ENCODE measurements at places on chromosomes 16 and 17. TPM values are rescaled to one million over a fixed set of nuclear protein-coding genes. Genes with fewer than 3 reads are reported as not detected.

Gene TMEM88
- 11.3 TPM for total RNA-seq

Gene CHRNE
- 0.31 TPM for total RNA-seq

Gene RND2
- total RNA-seq, result 14.6 TPM

Gene DPEP3
- total RNA-seq, result not detected

Gene DOC2A
- total RNA-seq, result 5.0 TPM

DNA sequence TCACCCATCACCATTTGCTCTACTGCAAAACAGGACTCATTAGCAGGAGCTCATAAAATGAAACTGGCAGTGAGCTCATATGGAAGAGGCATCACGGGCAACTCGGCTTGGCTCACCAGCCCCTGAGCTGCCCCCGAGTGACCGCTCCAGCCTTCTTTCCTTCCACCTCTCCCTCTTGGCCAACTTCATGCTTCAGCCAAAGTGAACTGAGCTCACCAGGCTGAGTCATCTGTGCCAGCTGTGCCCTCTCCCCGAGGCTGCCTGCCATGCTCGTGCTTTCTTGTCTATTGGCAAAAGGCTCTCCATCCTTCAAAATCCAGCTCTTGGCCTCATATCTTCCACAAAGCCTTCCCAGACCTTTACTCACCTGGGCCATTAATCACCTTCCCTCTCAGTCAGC is 391.4 kb downstream of the WWOX start:
- no peak for DNase-seq

DNA sequence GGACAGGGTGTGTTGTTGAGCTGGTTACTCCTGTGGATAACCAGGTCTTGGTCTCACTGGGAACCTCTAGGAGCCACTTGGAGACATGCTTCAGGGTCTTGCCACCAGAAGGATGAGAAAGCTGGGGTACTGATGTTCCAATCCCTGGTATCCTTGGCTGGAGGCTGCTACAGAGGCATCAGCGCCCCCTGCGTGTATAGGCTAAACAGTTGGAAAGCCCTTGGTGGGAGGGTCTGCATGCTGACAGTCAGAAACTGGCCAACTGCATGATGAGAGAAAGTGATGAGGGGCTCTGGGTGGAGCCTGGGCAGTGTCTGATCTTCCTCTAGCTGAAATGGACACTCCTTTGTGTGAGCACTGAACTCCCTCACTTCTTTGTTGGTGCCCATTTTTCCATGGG is 536.9 kb downstream of the XYLT1 start:
- DNase-seq, result no peak

- DNase-seq, result no peak
Observed at GRCh38 chr16:30087181-30087898, 4.4 kb downstream of the TBX6 start.

- peak; percentile 16 for DNase-seq
Observed at GRCh38 chr17:75430159-75430974, 24.9 kb upstream of the GRB2 start.

GRCh38 chr17:60602385-60602742 is 2.4 kb downstream of the PPM1D start:
- no peak for DNase-seq

DNA sequence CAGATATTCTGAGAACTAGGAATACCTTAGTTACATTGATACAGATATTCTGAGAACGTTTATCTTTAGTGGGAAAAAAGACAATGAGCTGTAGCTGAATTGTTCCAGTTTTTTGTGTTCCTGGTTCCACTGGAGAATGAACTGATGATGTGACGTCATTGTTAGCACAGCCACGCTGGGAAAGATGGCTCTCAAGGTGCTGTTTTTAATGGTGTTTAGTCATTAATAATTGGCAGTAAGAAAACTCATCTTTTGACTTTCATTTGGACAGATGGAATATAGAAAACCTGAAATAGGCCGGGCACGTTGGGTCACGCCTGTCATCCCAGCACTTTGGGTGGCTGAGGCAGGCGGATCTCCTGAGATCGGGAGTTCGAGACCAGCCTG is 10.4 kb downstream of the FOXK2 start:
- no peak for DNase-seq

DNA sequence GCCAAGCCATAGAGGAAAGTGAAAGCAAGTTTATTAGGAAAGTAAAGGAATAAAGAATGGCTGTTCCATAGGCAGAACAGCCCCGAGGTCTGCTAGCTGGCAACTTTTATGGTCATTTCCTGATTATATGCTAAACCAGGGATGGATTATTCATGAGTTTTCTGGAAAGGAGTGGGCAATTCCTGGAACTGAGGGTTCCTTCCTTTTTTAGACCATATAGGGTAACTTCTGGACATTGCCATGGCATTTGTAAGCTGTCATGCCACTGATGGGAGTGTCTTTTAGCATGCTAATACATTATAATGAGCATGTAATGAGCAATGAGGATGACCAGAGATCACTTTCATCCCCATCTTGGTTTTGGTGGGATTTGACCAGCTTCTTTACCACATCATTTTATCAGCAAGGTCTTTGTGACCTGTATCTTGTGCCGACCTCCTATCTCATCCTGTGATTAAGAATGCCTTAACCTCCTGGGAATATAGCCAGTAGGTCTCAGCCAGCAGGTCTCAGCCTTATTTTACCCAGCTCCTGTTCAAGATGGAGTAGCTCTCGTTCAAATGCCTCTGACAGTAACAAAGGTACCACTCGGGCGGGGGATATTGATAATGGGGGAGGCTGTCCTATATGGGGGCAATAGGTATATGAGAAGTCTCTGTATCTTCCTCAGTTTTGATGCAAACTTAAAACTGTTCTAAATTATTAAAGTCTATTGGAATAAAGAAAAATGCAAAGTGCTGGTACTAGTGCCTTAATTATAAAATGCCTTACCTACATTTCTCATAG is 38.9 kb upstream of the HELZ start:
- no peak for DNase-seq

- no peak for DNase-seq
Observed at GRCh38 chr16:75301804-75302203, 50.4 kb upstream of the BCAR1 start.

DNA sequence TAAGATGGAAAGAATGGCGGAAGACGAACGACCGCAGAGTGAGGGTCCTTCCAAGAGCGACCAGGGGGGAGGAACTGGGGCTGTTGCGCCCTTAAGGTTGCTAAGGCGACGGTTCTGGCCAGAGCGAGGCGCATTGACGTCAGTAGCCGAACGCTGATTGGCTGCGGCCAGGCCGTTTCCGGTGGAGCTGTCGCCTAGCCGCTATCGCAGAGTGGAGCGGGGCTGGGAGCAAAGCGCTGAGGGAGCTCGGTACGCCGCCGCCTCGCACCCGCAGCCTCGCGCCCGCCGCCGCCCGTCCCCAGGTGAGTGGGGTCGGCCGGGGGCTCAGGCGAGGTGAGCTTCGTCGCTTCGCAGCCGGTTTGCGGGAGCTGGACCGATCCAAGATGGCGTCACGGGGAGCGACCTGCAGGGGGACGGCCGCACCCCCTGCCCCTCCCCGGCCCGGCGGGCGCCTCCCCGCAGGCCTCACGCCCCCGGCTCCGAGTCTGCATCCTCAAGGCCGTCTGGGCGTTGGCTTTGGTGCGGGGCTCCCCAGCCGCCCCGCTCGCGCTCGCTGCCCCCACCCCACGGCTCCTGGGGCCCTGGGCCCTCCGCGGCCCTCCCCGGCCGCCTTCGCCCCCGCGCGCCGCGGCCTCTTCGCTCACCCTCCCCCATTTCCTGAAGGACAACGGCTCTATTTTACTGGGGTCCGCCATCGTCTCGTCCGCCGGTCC is at the start of gene PRKAR1A:
PRKAR1A (plus strand) TSS at position 184 of the 713 bp plus-strand sequence. CDS start 2,970 bp downstream, outside the sequence.
- DNase-seq, result peak; percentile 79

- DNase-seq, result no peak
Observed at GRCh38 chr17:70848785-70849184, 679.5 kb downstream of the KCNJ2 start.

DNA sequence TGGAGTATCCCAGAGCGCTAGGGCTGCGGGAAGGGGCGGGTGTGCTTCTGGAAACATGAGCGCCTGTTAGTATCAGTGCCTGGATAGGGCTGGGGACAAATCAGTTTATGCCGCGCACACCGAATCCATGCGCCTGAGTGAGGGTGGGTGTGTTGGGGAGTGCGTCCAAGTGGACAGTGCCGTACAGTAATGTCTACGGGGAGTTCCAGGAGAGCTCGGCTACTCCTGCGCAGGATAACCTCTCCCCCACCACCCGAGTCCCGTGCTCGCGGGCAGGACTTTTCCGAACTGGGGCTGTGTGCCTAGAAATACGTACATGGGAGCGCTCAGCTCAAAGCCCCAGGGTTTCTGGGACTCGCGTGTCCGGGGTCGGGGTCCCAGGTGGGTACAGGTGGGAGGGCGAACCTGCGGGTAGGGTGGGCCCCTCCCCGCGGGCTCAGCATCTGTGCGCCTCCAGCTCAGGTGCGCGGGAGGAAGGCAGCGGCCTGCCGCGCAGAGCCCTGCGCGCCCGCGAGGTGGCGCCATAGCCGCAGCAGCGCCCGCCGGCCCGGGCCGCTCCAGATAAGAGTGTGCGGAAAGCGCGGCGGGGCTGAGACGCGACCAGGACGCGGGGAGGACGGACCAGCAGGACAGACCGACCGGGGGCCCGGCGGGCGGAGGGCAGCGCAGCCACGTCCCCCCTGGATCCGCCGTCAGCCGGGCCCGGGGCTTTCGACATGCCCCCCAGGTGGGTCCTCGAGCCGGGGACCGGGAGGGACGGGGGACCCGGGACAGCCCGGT is at the start of gene HIC1:
HIC1 (plus strand) TSS at position 592 of the 780 bp plus-strand sequence. CDS start 1,588 bp downstream, outside the sequence.
- peak; percentile 66 for DNase-seq

DNA sequence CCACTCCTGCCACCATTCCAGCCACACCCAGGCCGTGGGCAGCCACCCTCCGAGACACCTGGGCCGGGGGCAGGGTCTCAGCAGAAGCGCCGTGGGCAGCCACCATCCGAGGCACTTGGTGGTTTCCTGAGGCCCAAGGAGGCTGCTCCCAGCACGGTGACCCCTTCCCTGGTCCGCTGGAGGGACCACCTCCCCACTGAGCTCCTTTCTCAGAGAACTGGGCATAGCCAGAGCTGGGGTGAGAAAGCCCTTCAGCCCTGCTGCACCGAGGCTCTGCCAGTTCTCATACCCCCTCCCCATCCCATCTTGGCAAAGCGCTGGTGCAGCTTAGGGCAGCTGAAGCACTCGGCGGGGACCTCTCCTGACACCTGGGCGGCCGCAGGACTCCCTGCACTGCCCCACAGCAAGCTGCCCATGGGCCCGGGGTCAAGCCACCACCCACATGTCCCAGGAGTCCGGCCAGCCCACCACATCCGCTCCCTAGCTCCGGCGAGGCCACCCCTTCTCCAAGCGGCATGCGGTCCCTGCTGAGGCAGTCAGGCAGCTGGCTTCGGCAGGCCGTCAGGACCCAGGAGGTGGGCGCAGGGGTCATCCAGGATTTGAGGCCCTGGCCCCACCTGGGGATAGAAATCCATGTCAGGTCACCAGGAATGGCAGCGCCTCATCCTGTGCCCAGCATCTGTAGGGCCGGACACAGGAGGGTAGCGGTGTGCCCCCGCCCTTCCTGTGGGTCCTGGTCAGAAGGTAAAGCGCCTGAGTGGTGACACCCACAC is 1.3 kb upstream of the CYBA start:
- no peak for DNase-seq

Measured in progenitor cell of endocrine pancreas (in vitro differentiated cells).